ENCODE measurements at places on chromosomes 4 and X.
A peak's percentile ranks its signal among the peaks of the same experiment; 100 is the strongest.

DNA sequence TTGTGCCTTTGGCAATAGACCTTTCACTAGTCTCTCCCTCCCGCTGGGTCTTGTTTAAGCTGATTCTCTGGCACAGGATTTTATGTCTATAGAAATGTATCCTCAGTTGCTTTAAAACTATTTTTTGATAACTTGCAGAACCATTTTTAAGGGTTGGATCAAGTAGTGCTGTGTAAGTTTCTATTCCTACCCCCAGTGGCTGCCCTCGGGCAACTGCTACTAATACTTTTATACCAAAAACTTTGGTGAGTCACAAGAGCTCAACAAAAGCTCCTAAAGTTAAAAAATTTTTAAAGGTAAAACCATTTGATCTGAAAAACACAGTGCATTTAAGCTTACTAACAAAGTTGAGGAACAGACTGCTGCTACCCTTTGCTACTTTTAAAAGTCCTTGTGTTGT lies 1460.6 kb upstream of the PCDH7 start:
- H3K36me3 ChIP-seq = no peaks in the 10 kb centered on the region
- H3K4me3 ChIP-seq = no peak overlapping the region
- no peak overlapping the region for H3K27ac ChIP-seq
- H3K4me1 ChIP-seq = no peaks in the 10 kb centered on the region
- no peaks in the 10 kb centered on the region for H3K27me3 ChIP-seq

DNA sequence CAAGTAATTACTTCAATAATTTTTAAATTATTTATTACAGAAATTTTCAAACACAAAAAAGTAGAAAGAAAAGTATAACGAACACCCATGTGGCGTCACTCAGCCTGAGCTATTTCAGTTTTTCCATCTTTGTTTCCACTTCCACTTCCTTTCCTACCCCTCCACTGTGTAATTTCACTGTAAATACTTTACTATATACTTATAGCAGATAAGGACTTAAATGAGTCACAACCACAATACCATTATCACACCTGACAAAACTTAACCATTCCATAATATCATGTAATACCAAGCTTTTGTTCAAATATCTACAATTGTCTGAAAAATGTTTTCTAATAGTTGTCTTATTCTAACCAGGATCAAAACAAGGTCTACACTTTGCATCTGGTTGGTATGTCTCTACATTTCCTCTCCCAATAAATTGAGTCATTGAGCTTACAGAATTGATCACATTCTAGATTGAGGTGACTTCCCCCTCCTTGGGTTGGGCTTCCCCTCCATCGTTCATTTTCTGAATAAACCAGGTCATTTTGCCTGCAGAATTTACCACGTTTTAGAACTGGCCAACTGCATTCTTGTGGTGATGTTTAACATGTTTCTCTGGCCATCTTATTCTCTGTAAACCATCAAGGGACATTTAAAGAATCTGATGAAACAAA lies 48.7 kb downstream of the ATP10D start:
- no peaks in the 10 kb centered on the region for H3K27me3 ChIP-seq
- H3K27ac ChIP-seq = no peak overlapping the region
- no peaks in the 10 kb centered on the region for H3K36me3 ChIP-seq
- H3K4me3 ChIP-seq = no peak overlapping the region

GRCh38 chr4:139593091-139593564 lies 37.1 kb upstream of the SETD7 start:
- no peak overlapping the region for H3K4me3 ChIP-seq
- no peaks in the 10 kb centered on the region for H3K27me3 ChIP-seq
- H3K27ac ChIP-seq = no peak overlapping the region

DNA sequence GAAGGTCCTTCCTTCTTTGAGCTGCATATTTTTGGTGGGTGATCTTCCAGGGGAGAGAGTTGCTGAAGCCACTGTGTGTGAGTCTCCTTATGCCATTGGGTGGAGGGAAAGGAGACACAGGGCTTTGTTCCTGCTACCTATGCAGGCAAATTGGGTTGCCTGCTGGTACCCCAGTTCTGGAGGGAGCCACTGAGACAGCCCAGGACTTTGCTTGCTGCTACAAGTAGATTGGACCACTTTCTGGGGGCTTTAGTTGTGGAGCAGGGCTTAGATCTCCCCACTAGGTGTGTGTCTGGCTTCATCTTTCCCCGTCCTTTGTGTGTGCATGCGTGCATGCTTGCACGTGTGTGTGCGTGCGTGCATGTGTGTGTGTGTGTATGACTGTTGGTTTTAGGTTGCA lies 10.0 kb downstream of the CITED1 start:
- H3K36me3 ChIP-seq = no peaks in the 10 kb centered on the region
- no peak for DNase-seq
- H3K4me1 ChIP-seq = no peaks in the 10 kb centered on the region
- no peak overlapping the region for H3K27ac ChIP-seq
- H3K27me3 ChIP-seq = no peaks in the 10 kb centered on the region

DNA sequence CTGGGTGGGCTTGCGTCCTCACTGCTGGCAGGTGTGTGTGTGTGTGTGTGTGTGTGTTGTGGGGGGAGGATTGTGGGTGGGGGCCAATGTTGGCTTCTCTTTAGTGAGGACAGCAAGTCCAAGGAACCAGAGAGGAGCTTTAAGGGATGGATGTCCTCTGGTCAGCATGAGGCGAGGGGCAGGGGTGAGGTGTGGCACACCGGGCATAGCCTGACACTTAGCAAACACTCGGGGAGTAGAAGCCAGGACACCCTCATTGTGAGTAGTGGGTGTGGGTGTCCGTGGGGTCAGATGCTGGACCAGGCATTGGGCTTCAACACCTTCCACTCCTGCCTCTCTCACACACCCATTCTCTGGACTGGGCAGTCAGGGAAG lies 2.8 kb downstream of the SORCS2 start:
- peaks cover 9% of the 10 kb centered on the region for H3K4me1 ChIP-seq
- H3K27me3 ChIP-seq = peaks cover 44% of the 10 kb centered on the region
- no peak overlapping the region for H3K4me3 ChIP-seq
- DNase-seq = peak; percentile 17
- H3K27ac ChIP-seq = no peak overlapping the region

GRCh38 chrX:64195862-64196261 lies 9.6 kb downstream of the AMER1 start:
- H3K27me3 ChIP-seq = peaks cover 22% of the 10 kb centered on the region
- DNase-seq = no peak
- no peaks in the 10 kb centered on the region for H3K4me1 ChIP-seq
- no peak overlapping the region for H3K4me3 ChIP-seq

DNA sequence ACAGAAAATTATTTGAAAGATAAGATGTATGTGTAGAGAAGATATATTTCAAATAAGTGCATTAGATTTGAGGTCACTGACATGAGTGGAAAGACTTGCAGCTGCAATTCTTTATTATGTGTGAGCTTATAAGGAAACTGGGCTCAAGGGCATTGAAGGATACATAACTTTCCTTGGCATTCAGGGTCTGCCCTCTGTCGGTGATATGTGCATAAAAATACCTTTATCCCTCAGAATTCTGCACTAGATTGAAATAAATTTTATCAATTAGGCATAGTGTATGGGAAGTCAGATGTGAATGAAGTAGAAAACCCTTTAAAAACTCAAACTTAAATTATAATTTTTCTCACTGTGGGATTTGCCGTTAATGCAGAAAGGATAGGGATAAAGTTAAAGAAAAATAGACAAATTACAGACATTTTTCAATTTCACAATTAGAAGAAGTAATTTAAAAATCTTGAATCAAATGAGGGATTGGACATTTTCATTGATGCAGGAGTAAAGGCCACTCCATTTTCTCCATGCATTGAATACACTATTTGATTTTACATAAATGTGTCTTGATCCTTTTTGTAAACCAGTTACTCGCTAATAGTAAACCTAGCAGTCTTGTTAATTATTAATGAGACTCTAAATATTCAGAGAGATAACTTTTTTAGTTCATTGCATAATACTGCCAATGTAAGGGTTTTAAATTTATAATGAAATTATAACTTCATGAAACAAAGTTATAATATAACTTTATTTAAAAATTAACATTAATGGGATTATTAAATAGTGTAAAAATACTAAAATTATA lies 21.0 kb upstream of the ETNPPL start:
- H3K4me1 ChIP-seq = no peaks in the 10 kb centered on the region
- H3K27ac ChIP-seq = no peak overlapping the region
- DNase-seq = no peak

GRCh38 chrX:132394591-132394990 lies 94.2 kb downstream of the MBNL3 start:
- DNase-seq = no peak
- H3K36me3 ChIP-seq = no peaks in the 10 kb centered on the region
- H3K27me3 ChIP-seq = no peaks in the 10 kb centered on the region
- H3K4me1 ChIP-seq = no peaks in the 10 kb centered on the region
- H3K27ac ChIP-seq = no peak overlapping the region
- H3K4me3 ChIP-seq = no peak overlapping the region

DNA sequence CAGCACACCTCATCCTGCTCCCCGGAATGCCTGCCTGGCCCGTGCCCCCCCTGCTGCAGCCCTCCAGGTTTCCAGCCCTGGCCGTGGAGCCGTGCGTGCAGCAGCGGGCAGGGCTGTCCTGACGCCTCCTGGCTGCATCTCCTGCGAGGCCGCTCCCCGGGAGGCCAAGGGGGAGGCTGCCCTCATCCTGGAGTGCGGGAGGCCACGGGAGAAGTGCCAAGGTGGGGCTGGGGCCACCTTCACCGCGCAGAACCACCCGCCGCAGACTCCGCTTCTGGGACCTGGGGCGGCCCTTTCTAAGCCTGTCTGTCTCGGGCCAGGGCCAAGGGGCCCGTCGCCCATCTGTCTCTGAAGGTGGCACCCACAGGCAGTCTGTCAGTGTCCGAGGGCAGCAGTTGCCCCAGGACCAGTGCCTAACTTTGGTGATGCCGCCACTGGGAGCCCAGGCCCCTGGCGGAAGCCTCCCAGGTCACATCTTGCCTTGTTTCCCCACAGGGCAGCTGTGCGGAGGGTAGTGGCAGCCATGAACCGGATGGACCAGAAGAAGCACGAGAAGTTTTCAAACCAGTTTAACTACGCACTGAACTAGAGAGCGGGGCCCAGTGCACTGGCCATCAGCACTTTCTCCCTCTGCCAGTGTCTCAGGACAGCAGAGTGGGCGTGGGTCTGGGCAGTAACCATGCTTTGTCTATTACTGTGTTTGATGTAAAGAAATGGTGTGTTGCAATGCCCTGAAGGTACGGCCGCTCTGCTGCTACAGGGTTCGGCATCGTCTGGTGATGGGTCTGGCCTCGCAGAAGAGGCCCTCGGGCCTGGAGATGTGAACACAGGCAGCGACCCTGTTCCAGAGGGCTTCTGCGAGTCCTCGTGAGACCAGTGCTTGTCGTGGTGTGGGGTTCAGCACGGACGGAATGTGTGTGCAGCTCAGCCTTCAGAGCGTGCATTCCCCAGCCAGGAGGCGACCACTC lies 20.6 kb downstream of the NKX1-1 start:
- no peaks in the 10 kb centered on the region for H3K36me3 ChIP-seq
- no peaks in the 10 kb centered on the region for H3K4me1 ChIP-seq
- no peak overlapping the region for H3K27ac ChIP-seq
- no peak overlapping the region for H3K4me3 ChIP-seq

- H3K27me3 ChIP-seq = no peaks in the 10 kb centered on the region
- no peak overlapping the region for H3K27ac ChIP-seq
- no peaks in the 10 kb centered on the region for H3K36me3 ChIP-seq
- H3K4me3 ChIP-seq = no peak overlapping the region
- no peak for DNase-seq
- no peaks in the 10 kb centered on the region for H3K4me1 ChIP-seq
These were observed 134.3 kb upstream of the RPL34 start for GRCh38 chr4:108486046-108486445.
